Fibroblast of villous mesenchyme (primary cell): ENCODE measurements at places on chromosomes 5 and 9. TPM values are rescaled to one million over a fixed set of nuclear protein-coding genes. Genes with fewer than 3 reads are reported as not detected.

The SPDL1 gene
- 25.4 and 44.0 TPM in 2 replicates for total RNA-seq

The ZNF483 gene
- 2.6 and 5.6 TPM in 2 replicates for total RNA-seq

The STPG3 gene
- total RNA-seq = not detected in 2 replicates

The GABRG2 gene
- total RNA-seq = under 0.01 TPM in 2 replicates

The APBA1 gene
- total RNA-seq = 11.2 and 11.6 TPM in 2 replicates

The CKS2 gene
- total RNA-seq = 78.0 and 228 TPM in 2 replicates

The PCDHGB4 gene
- total RNA-seq = 11.0 and 13.4 TPM in 2 replicates

The PCDHA10 gene
- under 0.01 TPM in 2 replicates for total RNA-seq

The SPINK7 gene
- total RNA-seq = not detected in 2 replicates

The THG1L gene
- 18.4 and 21.6 TPM in 2 replicates for total RNA-seq

The IRGM gene
- 0.32 TPM in 1 of 2 replicates, not detected in the other for total RNA-seq

The IRX2 gene
- 0.32 and 3.0 TPM in 2 replicates for total RNA-seq

The LURAP1L gene
- 38.0 and 49.0 TPM in 2 replicates for total RNA-seq

The NPR3 gene
- 2.9 and 6.5 TPM in 2 replicates for total RNA-seq

The LRRC14B gene
- not detected in 2 replicates for total RNA-seq

The TMC1 gene
- under 0.01 and 1.3 TPM in 2 replicates for total RNA-seq

The CCDC187 gene
- under 0.01 TPM in 2 replicates for total RNA-seq

The RMRP gene
- total RNA-seq = 103,191 and 163,599 TPM in 2 replicates

The NR4A3 gene
- total RNA-seq = under 0.01 TPM in 2 replicates

The PCDHB3 gene
- 0.32 and 0.43 TPM in 2 replicates for total RNA-seq

The LRRC26 gene
- not detected in 2 replicates for total RNA-seq

The C9 gene
- under 0.01 TPM in 1 of 2 replicates, not detected in the other for total RNA-seq

The ZFP37 gene
- 1.6 and 2.6 TPM in 2 replicates for total RNA-seq

The NUTM2F gene
- not detected in 2 replicates for total RNA-seq

The JAKMIP2 gene
- 3.2 and 3.5 TPM in 2 replicates for total RNA-seq

The INSL4 gene
- not detected in 2 replicates for total RNA-seq

The SCAMP1 gene
- total RNA-seq = 38.0 and 61.7 TPM in 2 replicates

The LPAR1 gene
- total RNA-seq = 54.4 and 108 TPM in 2 replicates

The SLC34A1 gene
- total RNA-seq = not detected in 2 replicates

The TEX48 gene
- not detected in 2 replicates for total RNA-seq

The ANKRD31 gene
- under 0.01 and 0.32 TPM in 2 replicates for total RNA-seq

The NUTM2G gene
- total RNA-seq = not detected in 2 replicates

The MEIKIN gene
- total RNA-seq = not detected in 2 replicates
